ENCODE measurements at places on chromosomes 3 and 15.

DNA sequence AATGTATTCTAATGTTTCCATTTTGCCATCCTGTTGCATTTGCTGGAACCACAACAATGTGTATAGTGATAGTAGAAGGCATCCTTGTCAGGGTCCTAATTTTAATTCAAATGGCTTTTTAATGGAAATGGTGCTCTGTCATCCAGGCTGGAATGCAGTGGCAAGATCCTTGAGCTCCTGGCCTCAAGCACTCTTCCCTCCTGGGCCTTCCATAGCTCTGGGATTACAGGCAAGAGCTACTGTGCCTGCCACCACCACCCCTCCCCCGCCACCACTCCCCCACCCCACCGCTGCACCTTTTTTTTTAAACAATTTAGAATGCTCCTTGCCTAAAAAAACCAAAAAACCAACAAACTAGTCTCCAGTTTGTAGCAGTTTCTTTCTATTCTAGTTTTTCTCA, 15.2 kb upstream of the IQCF6 start:
- no peak for DNase-seq

GRCh38 chr3:104102386-104102785, 1264.3 kb upstream of the ALCAM start:
- no peak for DNase-seq

GRCh38 chr3:50293079-50293801, 1.0 kb upstream of the IFRD2 start:
- no peak for DNase-seq

- no peak for DNase-seq
Measured at GRCh38 chr3:68985146-68985790, 28.2 kb downstream of the EOGT start.

- DNase-seq: no peak
Measured at GRCh38 chr3:25589783-25590258, 74.9 kb downstream of the TOP2B start.

- DNase-seq: no peak
Measured at GRCh38 chr3:181919375-181919774, 207.7 kb downstream of the SOX2 start.

All from stimulated activated CD8-positive, alpha-beta memory T cell treated with anti-CD3 and anti-CD28 coated beads, Interleukin-2, amount 100 ng/mL, for 48 hours (primary cell).